ENCODE measurements at places on chromosomes 2 and 18. TPM values are rescaled to one million over a fixed set of nuclear protein-coding genes. Genes with fewer than 3 reads are reported as not detected.

GRCh38 chr18:10370716-10371115, 83.7 kb upstream of the APCDD1 start:
- no peak overlapping the region for H3K4me3 ChIP-seq
- H3K27ac ChIP-seq, result no peak overlapping the region
- H3K27me3 ChIP-seq, result no peaks in the 10 kb centered on the region
- H3K36me3 ChIP-seq, result no peaks in the 10 kb centered on the region
- DNase-seq, result no peak

- H3K27me3 ChIP-seq, result no peaks in the 10 kb centered on the region
- no peak overlapping the region for H3K27ac ChIP-seq
- DNase-seq, result no peak
- no peak overlapping the region for H3K4me3 ChIP-seq
- no peaks in the 10 kb centered on the region for H3K4me1 ChIP-seq
- peaks cover 9% of the 10 kb centered on the region for H3K36me3 ChIP-seq
Observed at GRCh38 chr2:237390235-237390634, 23.7 kb downstream of the COL6A3 start.

DNA sequence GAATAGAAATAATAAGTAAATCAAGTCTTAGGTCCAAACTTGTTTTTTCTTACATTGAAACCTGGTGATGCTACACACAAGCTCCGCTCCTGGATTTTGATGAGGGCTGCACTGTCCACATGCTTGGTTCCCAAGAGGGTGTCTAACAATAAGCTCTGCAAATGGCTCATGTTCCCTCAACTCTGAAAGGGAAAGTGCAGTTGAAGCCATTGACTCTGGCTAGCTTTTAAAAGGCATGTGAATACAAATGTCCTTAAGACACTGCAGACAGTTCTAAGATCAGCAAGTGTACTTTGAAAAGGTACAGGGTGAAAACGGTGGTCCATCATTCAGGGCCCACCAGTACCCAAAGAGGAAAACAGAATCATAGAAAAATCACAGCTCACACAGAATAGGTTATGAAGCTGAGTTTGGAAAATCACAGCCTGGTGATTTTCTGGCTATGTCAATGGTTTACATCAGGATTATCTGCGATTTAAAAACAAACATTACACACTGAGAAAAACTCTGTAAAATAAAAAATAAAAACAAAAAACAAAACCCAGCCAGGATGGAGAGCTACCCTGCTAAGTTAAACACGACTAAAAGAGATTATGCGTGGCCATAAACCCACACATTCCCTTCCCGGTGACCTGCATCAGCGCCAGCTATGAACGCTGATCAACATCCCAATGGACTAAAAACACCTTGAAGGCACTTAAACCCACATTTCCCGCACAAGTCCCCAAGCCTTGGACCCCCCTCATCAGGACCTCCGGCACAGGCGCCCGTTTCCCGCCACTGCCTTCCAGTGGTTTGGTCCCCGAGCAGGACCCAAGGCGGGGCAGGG, 554 bp downstream of the PFN4 start:
- no peaks in the 10 kb centered on the region for H3K36me3 ChIP-seq
- no peak for DNase-seq
- peak overlapping the region; percentile 75 for H3K4me3 ChIP-seq
- H3K27ac ChIP-seq, result peak overlapping the region; percentile 73

DNA sequence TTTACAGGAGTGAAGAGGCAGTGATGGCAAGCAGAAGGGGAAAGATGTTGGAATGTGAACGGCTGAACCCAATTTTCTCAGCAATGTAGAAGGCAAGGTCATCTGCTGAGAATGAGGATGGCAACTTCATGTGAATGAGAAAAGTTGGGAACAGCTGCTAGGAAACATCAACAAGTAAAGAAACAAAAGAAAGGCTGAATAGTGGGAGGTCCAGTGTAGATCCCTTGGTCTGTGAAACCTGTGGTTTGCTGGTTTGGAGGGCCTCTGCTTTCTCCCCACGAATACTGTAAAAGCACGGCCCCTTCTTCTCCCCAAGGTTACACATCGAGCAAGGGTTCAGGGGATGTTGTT, 27.4 kb downstream of the MARCHF4 start:
- DNase-seq, result no peak
- H3K4me3 ChIP-seq, result no peak overlapping the region
- no peak overlapping the region for H3K27ac ChIP-seq
- no peaks in the 10 kb centered on the region for H3K36me3 ChIP-seq

Gene HK2
- 105 TPM for total RNA-seq

Gene TUBA3D
- total RNA-seq, result not detected

Gene G6PC2
- not detected for total RNA-seq

Data from activated CD4-positive, alpha-beta T cell treated with anti-CD3 and anti-CD28 coated beads for 36 hours (primary cell).